ENCODE measurements at places on chromosomes 16 and 17.

DNA sequence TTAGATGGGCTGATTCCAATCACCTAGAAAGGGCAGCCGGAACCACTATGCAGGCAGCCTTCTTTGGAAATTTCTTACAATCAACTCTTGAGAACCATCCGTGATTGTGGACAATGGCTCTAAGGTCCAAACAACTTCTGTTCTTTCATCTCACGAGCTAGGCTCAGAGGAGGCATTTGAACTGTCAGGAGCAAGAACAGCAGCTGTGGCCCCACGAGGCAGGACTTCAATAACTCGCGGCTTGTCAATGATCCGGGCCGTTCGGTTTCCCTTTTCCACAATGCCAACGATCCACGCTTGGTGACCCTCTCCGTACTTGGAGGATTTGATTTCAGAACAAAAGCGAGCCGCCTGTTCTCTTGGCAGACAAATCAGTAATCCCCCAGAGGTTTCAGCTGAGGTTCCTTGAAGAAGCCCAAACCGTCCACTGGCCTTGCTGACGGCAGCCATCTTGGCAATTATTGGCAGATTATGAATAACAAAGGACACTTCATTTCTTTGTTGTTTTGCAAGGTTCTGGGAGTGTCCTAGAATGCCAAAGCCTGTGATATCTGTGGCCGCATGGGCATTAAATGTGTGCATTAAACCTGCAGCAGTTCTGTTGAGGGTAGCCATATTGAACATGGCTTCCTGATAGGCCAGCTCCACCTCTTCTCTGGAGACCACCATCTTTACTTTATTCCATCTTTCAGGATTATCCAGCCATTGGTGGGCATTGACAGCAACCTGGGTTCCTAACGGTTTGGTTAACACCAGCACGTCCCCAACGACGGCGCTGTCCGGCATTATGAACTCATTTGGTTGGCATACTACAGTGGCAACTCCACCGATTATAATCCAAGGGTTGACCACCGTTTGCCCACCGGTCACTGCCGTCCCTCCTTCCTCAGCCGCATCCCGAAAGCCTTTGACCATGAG is 1.2 kb downstream of the SEPHS2 start:
- no peak for DNase-seq

DNA sequence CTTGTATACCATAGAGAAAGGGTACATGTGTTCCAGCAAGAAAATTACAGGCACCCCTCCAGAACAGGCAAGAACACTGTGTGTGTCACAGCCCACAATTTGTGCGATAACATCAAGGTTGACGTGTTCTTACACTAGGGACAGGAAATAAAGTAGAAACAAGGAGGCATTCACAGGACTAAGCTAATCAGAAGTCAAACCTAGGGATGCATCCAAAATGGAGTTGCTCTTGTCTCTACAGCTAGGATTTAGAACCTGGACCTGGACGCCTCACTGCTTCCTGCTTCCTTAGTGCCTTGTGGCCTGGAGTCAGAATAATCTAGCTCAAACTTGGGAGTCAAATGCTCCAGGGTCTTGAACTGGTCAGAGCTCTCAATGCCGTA is 41.3 kb downstream of the GINS3 start:
- no peak for DNase-seq

DNA sequence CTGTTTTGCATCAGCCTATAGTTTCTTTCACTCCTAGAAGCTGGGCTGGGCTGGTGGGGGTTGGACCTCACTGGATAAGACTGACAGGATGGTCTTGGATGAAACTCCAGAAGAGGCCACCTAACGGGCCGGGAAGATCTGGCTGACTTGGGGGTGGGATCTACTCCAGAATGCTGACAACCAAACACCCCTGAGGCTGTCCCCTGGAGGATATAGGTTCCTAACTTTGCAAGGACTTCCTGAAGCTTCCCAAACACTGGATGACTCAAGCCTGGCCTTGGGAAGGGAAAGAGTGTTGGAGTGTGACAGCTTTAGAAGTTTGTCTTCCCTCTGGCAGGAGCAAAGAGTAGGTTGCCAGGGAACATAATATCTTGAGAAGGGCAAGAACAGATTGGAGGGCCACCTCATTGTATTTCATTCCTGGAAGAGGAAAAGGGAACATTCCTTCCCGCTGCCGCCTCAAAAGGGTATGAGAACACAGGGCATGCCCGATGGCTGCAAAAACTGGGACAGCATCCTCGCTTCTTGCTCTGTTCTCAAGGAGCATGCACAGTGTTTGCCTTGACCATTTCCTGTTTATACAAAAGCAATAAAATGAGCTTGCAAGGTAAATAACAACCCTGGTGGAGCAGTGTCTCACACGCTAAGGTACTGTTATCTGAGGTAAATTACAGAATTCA is 6.8 kb upstream of the CYB5B start:
- no peak for DNase-seq

- no peak for DNase-seq
Measured at GRCh38 chr17:48643697-48644012, 17.5 kb upstream of the HOXB9 start.

DNA sequence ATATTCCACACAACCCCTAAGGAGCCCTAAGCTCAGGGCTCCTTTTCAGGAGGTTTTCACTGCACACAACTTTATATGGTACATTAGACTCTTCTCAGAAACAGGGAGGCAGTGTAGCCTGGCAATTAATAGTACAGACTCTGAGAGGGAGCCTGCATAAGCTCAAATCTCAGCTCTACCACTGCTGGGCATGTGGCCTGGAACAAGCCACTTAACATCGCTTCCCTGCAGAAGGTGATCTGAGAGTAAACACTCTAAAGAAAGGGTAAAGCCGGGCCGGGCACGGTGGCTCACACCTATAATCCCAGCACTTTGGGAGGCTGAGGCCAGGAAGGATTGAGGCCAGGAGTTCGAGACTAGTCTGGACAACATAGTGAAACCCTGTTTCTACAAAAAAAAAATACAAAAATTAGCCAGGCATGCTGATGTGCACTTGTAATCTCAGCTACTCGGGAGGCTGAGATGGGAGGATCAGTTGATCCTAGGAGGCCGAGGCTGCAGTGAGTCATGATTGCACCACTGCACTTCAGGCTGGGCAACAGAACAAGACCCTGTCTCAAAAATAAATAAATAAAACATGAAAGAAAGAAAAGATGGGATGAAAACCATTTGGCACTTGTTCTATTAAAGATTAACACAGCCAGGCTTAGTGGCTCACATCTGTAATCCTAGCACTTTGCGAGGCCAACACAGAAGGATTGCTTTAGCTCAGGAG is 70.7 kb upstream of the DNAJA2 start:
- DNase-seq: no peak

DNA sequence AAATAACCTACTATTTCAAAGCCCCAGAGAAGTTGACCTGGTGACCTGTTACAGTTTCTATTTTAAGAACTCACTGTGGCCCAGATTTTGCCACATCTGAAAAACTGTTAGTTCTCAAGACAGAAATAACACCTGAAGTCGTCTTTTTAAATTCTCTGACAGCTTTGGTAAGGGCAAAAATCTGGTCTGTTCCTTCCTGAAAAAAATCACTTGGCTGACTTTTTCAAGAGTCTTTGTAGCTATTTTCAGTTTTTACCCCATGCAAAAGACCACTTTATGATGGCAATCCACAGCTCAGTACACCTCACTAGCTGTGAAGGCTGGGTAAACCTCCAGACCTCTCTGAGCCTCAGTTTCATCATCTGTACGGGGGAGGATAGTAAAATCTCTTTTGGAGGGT is 60.7 kb upstream of the SREBF1 start:
- no peak for DNase-seq

DNA sequence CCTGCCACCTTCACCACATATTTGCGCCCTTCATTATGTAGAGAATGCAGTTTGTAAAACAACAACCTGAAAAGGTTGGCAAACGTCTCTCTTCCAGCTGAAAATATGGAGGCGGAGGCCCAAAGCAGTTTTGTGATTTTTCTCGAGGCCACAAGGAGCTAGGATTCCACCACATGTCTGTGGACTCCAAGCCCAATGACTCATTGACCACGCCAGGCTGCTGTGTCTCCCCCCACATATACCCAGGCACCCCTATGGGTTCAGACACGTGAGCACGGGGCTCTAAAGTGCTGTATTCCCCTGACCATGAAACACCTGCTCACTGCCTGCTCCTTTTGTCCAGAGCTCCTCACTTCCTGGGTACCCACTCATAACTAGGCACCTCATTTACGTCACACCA is 121.4 kb upstream of the CDH5 start:
- DNase-seq: no peak

DNA sequence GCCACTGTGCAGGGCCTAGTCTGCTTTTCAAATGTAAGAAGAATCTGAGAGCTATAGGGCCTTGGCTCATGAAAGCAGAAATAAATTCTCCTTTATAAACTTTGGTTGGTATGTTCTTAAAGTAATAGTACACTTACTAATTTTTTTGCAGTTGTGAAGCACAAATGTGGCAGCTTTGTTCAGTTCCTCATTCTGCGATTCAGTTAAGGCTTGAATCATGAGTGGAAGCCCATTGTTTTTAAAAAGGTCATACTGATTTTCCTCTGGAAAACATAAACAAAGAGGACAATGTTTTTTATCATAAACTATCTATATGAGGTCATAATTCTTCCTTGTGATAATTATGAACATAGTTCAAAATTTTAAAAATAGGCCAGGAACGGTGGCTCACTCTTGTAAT is 23.6 kb upstream of the DYNC1LI2 start:
- DNase-seq: no peak

- no peak for DNase-seq
Measured at GRCh38 chr17:20825539-20825938, 217.3 kb downstream of the USP22 start.

GRCh38 chr17:81154961-81155360 is 10.3 kb upstream of the PVALEF start:
- DNase-seq: no peak

DNA sequence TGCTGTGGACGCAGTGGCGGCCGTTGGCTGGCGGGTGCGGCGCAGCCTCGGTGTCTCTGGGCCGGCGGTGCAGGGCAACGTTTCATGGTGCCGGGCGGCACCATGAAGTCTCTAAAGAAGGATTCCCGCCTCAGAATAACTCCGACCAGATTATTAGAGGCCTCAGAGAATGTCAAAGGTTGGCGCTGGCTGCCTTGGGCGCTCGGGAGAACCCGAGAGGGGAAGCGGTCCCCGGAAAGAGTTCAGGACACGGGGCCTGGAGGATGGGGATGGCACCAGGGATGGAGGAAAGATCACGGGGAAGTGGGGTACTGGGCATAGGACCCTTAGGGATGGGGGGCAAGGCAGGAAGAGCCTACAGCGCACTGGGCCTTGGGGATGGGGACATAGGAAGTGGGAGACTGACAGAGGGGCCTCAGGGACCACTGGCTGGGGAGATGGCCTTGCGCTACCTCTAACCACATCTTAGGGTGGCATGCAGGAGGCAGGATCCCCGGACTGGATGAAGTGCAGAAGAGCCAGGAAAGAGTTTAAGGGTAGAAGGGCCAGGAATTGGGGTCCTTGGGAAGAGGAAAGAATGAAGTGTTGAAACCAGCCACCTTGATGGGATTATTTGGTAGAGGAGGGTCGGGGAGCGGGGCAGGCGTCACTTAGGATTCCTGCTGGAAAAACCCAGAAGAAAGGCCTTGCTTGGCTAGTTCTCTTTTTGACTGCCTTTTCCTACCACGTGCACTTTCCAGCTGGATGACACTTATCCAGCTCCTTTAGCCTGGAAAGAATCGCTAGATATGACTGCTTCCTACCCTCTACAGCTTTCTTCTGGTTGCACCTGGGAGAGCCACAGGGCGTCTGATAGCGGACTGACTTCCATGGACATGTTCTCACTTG is 578 bp downstream of the MYCBPAP start:
- DNase-seq: no peak

- DNase-seq: no peak
Measured at GRCh38 chr17:31583772-31584356, 192.4 kb downstream of the RAB11FIP4 start.

DNA sequence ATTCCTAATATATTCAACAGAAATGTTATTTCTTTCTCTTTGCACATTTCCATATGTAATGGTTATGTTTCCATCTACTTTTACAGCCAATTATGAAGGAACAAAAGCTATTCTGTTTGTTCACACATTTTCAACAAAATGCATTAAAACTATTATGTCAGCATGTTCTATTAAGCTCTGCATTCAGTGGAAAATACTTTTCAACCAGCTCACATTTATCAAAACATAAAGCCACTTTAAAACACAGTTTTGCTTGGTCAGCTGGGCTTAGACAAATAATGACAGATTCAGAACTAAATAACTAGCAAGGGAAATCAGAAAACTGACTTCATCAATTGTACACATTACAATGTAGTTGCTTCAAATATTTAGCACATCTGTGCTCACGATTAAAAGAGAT is 6.9 kb downstream of the SALL1 start:
- DNase-seq: no peak

- no peak for DNase-seq
Measured at GRCh38 chr17:43572368-43572980, 26.3 kb upstream of the ETV4 start.

- no peak for DNase-seq
Measured at GRCh38 chr17:47692895-47693730, 848 bp upstream of the TBKBP1 start.

DNA sequence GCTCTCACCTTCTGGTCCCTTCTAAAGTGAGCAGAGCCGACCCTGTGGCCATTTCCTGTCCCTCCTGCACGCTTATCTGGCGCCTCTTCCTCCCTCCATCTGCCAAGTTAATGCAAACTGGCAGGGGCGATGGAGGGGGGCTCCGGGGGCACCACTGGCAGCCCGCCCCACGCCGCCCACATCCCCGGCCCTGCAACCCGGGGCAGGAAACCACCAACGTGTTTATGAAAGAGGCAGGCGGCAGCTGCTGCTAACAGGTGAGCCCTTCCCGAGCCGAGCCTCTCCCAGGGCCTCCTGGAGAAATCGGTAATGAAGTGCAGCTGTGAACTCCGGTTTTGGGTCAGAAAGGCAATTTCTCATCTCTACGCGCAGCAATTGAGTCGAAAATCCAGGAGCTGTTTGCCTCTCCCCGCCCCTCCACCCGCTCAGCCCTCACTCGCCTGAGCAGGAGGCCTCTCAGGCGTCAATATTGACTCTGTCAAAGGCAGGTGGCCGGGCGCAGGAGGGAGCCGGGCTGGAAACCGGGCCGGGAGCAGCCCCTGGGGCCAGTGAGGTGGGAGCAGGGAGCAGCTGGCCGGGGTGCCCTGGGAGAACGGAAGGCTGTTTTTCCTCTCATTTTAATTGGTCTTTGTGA is 164.4 kb upstream of the GSE1 start:
- DNase-seq: peak; percentile 45

- no peak for DNase-seq
Measured at GRCh38 chr16:54923055-54923473, 7.6 kb upstream of the IRX5 start.

DNA sequence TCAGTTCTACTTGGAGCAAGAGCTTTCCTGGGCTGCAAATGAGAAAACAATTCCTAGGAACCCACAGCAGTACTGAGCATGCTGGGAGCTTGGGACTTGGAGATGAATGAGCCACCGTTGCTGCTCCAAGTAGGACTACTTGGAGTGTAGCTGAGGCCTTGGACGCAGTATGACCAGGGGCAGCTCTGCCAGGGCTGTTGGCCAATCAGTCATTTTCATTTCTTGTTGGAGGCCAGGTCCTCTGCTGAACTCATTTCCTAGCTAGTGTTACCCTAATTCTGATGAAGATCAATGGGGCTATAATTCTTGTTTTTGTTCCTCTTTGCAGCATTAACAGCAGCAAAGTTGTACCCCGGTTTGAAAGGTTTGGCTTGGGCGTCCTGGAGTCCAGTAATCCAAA is 8.0 kb upstream of the LGALS9 start:
- no peak for DNase-seq

GRCh38 chr17:48001197-48001596 is 30.3 kb downstream of the CDK5RAP3 start:
- no peak for DNase-seq

Data from central memory CD4-positive, alpha-beta T cell (primary cell).